Esophagus mucosa (tissue), 1 donor: ENCODE measurements at places on chromosomes 5 and 9. TPM values are rescaled to one million over a fixed set of nuclear protein-coding genes. Genes with fewer than 3 reads are reported as not detected.

GRCh38 chr5:165508861-165509260 is 2003.4 kb downstream of the MAT2B start:
- ATAC-seq, result no peak

RNF145 gene
- total RNA-seq, result 111 TPM

GRCh38 chr9:71308454-71308853 is 187.0 kb upstream of the TRPM3 start:
- no peak for ATAC-seq

DNA sequence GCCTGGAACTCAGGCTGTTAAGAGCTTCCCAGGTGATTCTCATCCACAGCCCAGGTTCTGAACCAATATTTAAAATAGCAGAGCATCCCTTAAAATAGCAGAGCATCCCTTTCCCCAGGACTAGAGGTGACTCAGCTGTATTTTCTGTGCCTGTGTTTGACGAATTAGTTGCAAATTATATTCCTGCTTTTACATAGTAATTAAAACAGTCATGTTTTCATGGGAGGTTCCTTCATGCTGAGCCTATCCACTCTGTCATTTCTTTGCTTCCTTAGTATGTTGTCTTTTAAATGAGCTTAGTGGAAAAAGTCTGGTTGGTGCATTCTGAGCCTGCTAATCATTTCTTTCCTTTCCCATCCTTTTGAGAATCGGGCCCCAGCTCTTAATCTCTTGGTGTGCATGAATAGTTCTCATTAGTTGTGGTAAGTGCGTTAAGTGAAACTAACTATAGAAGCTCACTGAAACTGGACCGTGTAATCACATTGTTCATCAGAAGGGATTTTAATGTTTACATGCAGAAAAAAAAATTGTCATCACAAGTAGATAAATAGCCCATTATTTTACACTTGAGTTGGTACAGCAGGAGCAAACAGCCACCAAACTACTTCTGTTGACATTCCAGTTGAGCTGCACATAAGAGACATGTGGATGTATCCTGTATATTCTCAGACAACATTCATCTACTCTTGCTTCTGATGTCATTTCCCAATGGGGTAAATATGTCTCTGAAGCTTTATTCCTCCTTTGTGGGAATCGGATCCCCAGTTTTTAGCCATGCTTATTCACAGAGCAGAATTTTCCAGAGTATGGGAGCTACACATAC is 596.9 kb upstream of the WWC1 start:
- ATAC-seq, result no peak

DNA sequence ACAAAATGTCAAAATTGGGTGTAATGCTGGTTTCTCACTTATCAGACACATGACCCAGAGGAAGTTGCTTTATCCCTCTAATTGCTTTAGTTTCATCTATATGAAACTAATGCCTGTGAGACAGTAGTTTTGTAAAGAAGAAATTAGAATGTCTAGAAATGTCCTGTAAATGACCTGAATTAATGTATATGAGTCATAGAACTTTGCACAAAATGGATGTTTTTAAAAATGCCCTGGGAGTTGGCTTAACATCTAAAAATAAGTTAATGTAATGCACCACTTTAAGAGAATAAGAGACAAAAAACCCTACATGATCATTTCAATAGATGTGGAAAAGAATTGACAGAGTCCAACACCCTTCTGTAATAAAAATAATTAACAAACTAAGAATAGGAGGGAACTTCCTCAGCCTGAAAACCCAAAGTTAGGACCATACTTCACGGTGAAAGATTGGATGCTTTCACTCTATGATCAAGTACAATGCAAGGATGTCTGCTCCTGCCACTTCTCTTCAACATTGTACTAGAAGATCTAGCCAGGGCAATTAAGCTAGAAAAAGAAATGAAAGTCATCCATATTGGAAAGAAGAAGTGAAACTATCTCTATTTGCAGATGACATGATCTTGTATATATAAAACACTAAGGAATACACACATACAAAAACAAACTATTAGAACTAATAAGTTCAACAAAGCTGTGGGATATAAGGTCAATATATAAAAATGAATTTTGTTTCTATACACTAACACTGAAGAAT is 117.9 kb downstream of the MELK start:
- ATAC-seq, result no peak

DNA sequence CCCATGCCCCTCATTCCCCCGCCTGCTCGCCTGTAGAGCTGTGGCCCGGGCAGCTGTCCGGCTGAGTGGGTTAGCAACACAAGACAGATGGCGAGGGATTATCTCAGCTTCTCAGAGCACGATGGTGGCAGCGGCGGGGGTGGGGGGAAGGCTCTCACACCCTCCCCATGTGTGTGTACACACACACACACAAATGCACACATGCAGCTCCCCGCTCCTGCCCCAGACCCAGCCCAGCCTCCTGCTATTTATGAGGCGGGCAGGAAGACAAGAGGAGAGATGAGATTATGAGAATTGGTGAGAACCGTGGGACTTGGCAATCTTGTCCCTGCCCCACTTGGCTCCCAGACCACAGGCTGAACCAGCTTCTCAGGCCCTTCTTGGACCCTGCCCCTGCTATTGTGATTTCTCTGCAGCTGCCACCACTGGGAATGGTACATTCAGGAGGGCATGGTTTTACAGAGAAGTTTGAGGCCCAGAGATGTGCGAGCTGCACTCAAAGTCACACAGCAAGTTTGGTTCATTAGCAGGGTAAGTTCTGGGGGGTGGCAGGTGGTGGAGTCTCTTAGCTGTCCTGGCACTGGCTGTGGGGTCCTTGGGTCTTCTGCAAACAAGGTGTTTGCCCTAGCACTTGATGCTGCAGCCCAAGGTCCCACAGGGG is 51.0 kb upstream of the PSD2 start:
- no peak for ATAC-seq

DNA sequence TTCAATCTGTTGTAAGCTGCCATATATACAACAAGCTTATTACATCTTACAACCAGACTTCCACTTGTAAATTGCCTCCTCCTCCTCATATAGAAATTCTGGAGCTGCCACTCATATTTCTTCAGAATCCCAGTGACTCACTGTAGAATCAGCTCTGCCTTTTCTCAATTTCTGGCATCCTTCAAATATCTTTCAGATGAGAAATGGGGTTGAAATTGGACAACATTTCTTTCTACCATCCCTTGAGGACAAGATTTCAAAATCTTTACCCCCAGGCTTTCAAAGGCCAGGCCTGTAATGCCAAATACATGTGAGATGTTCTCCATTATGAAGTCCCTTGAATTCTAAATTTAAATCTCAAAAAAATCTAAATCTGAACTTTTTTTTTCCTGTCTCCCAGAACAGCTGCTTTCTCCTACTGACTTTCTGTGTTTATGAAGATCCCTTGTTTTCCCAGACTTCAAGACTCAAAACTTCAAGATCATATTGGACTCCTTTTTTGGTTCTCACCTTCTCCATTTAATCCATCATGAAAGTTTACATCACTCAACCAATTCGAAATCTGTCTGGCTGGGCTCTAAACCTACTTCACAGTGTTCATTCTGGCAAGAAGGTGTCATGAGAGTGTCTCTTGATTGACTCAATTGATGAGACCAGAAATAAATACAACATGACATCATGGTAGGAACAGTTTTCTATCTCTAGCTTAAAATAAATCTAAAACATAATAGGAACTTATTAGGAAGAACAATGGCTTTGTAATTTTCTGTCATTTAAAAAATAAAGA is 109.8 kb downstream of the HMHB1 start:
- ATAC-seq, result peak; percentile 43

DNA sequence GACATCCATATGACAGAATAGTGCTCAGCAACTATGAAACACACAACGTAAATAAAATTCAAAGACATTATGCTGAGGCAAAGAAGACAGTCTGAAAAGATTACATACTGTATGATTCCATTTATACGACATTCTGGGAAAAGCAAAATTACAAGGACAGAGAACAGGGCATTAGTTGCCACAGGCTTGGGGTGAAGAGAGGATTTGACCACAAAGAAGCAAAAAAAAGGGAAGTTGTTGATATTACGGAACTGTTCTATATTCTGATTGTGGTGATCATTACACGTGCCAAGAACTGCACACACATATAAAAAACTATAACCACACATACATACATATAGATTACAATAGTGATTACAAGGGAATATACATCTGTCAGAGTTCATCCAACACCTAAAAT is 24.1 kb downstream of the CDK5RAP2 start:
- ATAC-seq, result no peak

GRCh38 chr5:313265-313664 is 8.2 kb upstream of the AHRR start:
- ATAC-seq, result no peak

NCS1 gene
- total RNA-seq, result 19.7 TPM

- ATAC-seq, result no peak
These were observed 553.3 kb downstream of the BNC2 start for GRCh38 chr9:16316911-16317817.

- ATAC-seq, result no peak
These were observed 24.4 kb downstream of the NPR3 start for GRCh38 chr5:32735512-32735911.

DNA sequence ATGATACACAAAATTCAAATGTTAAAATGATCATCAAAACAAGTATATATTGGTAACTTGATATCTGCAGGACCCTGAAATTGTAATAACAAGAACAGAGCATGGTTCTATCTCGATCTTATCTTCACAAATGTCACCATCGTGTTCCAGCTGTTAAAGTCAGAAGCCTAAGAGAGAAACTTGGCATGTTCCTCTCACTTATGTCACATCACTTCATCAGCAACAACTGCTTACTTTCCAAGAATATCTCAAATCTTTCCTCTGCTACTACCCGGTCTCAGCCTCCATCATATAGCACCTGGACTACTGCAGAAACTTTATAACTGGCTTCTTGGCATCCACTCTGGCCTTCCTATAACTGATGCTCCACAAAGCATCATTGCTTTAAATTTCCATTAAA is 84.9 kb downstream of the FBN2 start:
- no peak for ATAC-seq

PPP2R2B gene
- total RNA-seq, result 0.76 TPM

DNA sequence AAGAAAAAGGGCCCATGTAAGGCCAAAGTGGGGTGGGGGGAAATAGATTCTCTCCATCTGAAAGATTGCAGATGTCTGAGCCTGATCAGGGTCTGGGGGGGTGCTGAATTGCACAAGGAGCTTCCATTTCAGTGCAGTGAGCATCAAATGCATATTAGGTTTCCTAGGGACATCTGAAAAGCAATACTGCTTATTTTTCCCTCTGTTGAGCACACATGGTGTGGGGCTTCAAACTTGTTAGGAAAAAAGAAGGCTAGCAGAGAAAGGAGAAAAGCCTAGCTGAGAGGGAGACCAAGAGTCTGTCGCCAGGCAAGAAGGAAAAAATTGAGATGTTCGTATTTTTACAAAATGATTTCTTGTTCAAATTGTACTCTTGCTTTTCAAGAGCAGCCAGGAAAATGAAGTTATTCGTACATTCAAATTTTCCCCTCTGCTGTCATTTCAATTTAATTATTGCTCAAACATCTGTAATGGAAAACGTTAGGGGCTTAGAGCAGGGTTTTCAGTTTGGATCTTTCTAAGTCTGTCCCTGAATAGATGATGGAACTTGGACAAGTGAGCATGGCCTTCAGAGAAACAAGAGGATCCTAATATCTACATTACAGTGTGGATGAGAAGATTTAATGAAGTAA is 191.9 kb upstream of the GAS1 start:
- no peak for ATAC-seq

SPZ1 gene
- not detected for total RNA-seq

DNA sequence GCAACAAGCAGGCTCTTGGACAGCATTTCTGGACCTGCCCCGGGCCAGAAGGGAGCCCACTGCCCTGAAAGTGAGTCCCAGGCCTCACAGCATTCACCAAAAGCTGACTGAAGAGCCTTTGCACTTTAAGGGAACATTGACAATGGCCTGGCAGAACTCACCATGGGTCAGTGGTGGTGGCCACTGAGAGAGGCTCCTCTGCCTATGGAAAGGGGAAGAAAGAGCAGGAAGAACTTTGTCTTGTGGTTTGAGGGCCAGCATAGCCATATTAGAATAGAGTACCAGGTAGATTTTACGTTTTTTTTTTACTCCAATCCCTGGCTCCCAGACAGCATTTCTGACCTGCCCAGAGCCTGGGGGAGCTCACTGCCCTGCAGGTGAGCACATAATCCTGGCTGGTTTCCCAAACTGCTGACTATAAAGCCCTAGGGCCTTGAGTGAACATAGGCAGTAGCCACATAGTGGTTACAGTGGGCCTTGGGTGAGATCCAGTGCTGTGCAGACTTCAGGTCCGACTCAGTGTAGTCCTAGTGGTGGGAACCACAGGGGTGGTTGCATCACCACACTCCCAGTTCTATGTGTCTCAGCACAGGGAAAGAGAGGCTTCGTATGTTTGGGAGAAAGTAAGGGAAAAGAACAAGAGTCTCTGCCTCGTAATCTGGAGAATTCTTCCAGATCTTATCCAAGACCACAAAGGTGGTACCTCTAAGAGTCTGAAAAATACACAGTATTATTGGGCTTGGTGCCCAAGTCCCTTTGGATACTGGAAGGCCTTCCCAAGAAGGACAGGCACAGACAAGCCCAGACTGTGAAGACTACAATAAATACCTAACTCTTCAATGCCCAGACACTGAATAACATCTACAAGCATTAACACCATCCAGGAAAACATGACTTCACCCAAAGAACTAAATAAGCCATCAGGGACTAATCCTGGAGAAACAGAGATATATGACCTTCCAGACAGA is 89.5 kb downstream of the TSSK1B start:
- ATAC-seq, result peak; percentile 63

DNA sequence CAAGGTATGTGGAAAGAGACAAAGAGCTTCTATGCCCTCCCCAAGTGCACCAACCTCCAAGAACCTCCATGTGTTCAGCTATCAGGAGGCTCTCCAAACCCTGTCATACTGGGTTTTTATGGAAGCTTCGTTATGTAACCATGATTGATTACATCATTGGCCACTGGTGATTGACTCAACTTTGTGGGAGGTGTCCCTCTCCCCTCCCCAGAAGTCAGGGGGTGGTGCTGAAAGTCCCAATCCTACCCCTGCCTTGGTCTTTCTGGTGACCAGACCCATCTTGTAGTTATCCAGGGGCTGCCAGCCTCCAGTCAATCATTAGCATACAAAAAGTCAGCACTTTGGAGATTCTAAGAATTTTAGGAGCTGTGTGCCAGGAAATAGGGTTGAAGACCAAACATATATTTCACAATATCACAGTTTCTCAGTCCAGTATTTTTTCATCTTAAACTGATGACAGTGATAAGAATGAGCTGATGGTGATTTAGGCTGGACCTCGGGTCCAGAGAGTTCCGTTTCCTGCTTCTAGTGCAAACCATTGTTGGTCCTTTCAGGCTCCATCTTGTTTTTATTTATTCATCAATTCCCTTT is 27.3 kb upstream of the FANCC start:
- no peak for ATAC-seq

IFNB1 gene
- total RNA-seq, result not detected

LCN12 gene
- 0.80 TPM for total RNA-seq

GRCh38 chr9:136086213-136086881 is 8.7 kb downstream of the NACC2 start:
- ATAC-seq, result no peak

DBH gene
- total RNA-seq, result not detected

SCGB3A1 gene
- total RNA-seq, result 26.6 TPM

GRCh38 chr9:70477907-70478480 is 63.5 kb upstream of the KLF9 start:
- no peak for ATAC-seq

CCNI2 gene
- total RNA-seq, result not detected

GRCh38 chr9:89377411-89377810 is 59.1 kb downstream of the SECISBP2 start:
- ATAC-seq, result no peak

- ATAC-seq, result no peak
These were observed 6.5 kb upstream of the RAPGEF6 start for GRCh38 chr5:131641494-131641893.

GRCh38 chr9:89863837-89864236 is 259.0 kb downstream of the GADD45G start:
- no peak for ATAC-seq

GRM6 gene
- total RNA-seq, result not detected

PDGFRB gene
- total RNA-seq, result 11.5 TPM
